ENCODE measurements at places on chromosomes 6 and 20.

DNA sequence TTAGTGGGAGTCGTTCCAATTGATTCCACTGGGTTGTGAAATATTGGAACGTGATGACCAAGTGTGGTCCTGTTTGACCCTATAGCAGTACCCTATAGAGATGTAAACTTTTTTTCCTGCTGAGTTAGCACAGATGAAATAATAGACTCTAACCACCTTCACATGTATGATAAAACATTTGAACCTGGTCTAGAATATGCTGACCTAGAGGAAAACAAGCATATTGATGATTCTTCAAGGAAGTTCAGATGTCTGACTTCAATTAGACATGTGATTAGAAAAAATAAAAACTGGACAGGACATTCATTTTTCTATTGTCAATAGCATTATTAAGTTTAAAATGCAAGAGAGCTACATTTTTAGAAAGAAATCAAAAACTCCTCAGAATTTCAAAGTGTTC is 402.1 kb downstream of the ARHGAP18 start:
- no peak for DNase-seq

- DNase-seq, result no peak
Measured at GRCh38 chr6:78363688-78364087, 503.7 kb upstream of the IRAK1BP1 start.

GRCh38 chr6:71056656-71057055 is 99.8 kb upstream of the B3GAT2 start:
- no peak for DNase-seq

- no peak for DNase-seq
Measured at GRCh38 chr6:139282684-139283083, 9.1 kb downstream of the TXLNB start.

DNA sequence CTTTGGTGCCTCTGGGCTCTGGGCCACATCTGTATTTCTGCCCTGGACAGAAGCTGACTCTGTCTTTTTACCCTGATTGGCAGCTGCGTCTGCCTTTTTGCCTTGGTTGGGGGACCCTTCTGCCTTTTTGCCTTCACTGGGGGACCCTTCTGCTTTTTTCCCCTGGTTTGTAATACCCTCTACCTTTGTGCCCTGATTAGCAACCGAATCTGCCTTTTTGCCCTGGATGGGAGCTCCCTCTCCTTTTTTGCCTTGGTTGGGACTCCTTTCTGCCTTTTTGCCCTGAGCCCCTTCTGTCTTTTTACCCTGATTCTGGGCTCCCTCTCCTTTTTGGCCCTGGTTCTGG is 23.4 kb downstream of the RRBP1 start:
- no peak for DNase-seq

DNA sequence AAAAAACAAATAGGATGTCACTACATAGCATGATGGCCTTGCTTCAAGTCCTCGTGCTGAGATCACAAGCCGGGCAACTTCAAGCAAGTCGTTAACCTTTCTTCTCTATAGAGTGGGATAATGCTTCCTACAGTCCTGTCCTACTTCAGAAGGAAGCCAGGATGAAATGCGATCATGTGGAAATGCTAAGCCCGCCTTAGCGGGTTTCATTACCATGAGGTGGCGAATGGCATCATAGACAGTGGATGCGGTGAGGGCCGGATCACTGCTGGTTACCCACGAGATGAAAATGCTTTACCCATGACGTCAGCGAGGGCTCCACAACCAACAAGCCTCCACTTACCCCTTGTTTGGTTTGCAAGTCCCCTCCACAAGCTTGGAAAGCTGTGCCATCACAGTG is 206.4 kb downstream of the TBXT start:
- DNase-seq, result no peak

- DNase-seq, result no peak
Measured at GRCh38 chr6:7604506-7604905, 14.5 kb downstream of the SNRNP48 start.

All from nucleus accumbens (tissue), 56 donors.